ENCODE measurements at places on chromosomes 3 and 15.

GRCh38 chr15:30958219-30958618 is 33.2 kb downstream of the MTMR10 start:
- DNase-seq: no peak

DNA sequence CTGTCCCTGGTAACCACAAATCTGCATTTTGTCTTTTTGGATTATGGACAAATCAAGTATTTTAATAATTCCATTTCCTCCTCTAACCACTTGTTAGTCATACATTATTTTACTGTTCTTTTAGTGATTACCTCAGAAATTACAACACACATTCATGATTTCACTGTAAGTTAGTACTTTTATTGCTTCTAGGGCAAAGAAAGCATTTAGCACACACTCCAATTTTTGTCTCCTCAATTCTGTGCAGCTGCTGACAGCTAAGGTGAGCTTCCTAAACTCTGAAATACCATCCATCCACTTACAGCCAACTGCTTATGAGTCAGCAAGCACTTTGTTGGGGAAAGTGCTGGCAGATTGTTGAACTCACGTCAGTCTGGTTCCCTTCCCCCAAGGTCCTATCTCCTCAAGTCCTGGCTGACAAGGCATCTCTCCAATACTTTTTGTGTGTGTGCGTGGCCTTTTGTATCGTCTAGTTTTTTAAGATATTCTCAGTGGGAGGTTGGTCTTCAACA is 49.4 kb upstream of the TNFAIP8L3 start:
- DNase-seq: no peak

- DNase-seq: peak; percentile 80
These were observed 727.8 kb downstream of the NLGN1 start for GRCh38 chr3:174125267-174125824.

- no peak for DNase-seq
These were observed 32.6 kb downstream of the MAGEF1 start for GRCh38 chr3:184679056-184679816.

Data from COR-L47 (cell line).